Breast epithelium (tissue), 4 donors: ENCODE measurements at places on chromosomes 5 and 9.
A peak's percentile ranks its signal among the peaks of the same experiment; 100 is the strongest.

GRCh38 chr5:159779481-159779880 is 136.8 kb upstream of the ADRA1B start:
- no peak for DNase-seq

GRCh38 chr9:121727295-121728020 is 76.0 kb downstream of the DAB2IP start:
- DNase-seq: no peak

DNA sequence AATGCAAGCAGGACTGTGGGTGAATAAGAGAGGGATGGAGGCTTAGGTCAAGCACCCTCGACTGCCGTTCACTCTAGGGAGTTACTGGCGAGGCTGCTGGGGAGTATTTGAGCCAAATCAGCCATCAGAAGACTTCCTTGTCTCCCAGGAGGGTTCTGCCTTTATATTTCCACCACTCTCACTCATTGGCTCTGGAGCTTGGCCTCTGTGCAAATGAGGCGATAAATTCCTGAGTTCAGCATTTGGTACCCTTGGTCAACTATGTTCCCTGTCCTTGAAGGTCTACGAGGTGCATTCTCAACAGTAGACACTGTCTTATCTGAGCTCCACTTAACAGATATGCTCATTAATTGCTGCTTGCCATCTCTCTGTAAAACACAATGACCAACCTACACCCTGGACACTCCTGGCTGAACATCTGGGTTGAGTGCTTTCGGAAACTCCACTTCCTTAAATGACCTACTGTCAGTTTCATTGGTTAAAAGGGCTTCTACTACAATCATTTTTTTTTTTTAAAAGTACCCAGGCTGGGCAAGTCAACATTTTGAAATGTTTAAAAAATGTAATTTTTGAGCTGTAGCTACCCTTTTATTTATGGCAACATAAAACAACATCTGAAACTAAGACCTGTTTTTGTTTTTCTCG is 153.2 kb downstream of the NTRK2 start:
- no peak for DNase-seq

DNA sequence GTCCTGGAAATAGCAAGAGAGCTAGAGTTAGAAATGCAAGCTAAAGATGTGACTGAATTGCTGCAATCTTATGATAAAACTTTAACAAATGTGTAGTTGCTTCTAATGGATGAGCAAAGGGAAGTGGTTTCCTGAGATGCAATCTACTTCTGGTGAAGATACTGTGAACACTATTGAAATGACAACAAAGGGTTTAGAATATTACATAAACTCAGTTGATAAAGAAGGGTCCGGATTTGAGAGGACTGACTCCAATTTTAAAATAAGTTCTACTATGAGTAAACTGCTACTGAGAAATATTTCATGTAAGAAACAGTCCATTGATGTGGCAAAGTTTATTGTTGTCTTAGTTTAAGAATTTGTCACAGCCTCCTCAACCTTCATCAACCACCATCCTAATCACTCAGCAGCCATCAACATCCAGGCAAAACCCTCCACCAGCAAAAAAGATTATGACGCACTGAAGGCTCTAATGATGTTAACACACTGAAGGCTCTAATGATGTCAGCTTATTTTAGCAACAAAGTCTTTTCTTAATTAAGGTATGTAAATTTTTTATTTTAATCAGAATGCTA is 376.2 kb downstream of the CDH10 start:
- DNase-seq: no peak

DNA sequence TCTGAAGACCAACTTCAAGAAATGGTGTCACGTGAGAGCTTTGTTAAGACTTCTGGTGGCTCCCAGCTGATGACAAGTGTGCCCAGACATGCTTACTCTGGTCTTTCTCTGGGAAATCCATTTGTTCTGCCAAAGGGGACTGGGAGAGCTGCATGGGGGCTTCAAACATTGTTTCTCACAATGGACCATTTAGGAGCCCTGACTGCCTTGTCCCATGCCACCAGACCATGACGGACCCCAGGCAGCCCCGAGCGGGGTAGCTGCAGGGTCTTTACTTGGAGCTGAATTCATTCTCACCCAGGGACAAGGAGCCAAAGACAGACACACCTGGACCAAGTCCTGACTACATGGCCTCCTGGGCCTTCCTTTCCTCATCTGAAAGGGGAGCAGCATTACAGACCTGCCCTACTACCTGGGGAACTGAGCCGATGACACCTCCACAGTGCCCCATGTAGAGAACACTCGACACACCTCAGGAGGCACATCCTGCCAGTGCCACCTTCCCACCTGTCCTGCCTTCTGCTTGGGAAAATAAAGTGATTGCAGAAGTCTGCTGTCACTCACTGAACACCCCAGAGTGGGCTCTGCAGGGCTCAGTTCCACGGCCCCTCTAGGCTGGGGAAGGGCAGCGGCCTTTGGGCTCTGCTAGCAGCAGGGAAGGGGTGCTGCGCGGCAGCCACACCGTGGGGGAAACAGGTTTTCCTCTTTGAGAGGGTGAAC is 169.0 kb downstream of the DAB2IP start:
- DNase-seq: peak; percentile 20

DNA sequence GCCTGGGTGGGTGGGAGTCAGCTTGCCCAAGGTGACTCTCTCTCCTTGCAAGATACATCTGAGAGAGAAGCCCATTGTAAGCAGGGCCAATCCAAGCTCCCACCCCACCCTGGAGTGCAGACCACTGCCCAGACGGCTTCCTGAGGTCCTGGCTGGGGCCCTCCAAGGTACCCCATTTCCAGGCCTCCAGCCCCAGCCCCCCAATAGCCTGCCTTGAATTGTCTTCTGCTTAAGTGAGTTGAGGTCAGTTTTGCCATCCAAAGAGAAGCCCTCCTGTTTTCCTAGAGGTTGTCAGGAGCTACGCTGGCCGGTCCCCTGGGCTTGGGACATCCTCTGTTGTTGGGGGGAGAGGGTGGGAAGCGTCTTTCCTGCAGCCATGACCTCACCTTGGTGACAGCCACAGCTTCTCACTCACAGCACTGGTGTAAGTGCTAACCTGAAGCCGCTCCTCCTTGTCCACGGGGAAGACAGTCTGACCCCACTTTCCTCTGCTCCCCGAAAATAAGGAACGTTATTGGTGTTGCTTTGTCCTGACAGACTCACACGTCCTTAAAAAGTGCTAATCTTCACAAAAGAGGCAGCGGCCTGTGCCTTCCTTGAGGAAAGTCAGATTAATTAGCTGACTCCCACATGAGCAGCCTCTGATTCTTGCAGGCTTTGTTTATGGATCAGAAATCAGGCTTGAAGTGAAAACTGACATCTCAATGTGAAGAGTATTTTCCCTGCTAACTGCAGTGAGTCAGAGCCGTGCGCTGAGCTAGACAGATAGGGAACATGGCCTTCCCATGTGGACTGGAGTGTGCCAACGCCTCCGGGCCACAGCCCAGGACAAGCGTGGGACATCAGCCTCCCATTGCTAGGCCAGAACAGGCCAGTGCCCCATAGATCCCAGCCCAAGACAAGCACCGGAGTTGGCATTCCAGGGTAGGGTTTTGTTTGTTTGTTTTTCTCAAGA is 52.3 kb downstream of the ADAMTS2 start:
- no peak for DNase-seq

DNA sequence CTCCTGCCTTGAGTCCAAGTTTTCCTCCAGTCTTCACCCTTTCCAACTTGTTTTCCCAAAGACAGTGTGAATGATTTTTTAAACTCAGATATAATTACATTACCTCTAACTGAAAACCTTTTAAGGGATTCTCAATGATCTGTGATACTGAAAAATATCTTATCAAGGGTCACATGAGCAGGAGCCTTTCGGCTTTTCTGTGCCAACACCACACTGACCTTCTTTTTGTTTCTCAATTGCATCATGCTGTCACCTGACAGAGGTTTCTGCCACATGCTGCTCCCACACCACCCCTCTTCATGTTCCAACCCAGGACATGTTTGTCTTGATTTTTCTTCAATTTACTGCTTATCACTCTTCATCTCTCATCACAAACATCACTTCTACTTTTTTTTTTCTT is 820.0 kb downstream of the PRELID2 start:
- no peak for DNase-seq

DNA sequence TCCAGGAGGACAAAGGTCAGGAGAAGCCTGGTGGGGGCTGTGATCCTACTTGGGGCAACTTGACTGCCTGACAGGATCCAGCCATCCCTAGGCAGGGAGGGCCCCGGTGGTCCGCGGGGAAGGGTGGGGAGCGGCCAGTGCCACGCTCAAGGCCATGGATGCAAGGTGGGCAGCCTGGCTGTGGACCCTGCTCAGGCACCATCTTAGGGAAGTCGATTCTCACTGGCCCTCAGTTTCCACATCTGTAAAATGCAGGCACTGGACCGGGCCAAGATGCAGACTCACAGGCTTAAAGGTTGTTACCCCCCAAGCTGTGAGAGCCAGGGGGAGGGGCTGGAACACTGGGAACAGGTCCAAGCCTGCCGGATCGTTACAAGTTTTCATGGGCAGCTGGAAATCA is 8.7 kb upstream of the DOLPP1 start:
- DNase-seq: no peak

GRCh38 chr5:116527582-116527981 is 47.0 kb downstream of the SEMA6A start:
- no peak for DNase-seq

DNA sequence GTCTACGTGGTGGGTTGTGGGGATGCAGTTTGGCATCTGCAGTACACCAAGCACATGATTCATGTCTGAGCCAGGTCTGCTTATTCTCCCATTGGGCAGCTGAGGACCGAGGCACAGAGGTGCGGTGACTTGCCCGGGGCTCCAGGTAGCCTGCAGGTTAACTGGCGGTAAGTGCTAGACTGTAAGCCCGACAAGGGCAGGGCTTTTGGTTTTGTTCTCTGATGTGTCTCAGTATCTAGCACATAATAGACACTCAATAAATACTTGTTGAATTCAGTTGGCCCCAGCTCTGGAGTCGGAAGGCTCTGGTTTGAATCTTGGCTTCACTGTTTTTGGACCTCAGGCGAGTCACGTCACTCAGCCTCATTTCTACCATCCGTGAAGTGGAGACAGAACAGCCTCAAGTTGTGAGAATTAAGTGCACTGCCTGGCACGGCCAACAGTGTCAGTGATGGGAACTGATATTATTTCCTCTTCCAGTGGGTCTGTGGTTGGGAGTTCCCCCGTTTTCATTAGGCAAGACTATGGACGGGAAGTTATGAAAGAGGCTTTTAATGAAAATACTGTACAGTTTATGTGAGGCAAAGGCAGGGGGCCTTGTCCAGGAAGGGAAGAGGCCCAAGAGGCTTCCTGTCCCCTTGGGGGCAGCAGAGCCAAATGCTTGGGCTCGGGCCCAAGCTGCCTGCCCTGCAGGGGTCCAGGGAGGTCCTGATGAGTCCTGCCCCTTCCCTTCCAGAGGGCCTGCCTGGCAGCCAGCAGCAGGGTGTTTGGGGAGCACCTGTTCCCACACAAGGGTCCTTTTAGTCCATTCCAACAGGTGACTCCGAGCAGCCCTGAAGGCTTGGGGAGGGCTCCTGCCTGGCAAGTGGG is 3.3 kb downstream of the PRELID1 start:
- DNase-seq: peak; percentile 51

DNA sequence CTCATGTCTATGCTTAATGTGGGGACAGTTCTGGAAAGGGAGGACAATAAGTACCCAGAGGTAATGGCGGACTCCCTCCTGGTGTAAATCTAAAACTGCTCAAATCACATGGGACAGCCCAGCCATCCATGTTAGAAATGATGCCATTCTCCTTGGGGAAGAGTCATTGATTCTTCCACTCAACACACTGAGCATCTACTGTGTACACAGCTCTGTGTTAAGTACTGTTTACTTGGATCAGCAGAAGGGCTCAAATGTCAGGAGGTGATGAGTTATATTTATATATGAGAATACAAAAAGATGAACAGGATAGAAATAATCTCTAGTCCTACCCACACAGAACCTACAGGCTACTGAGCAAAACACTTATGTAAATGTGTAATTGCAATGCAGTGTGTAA is 31.8 kb upstream of the NANS start:
- DNase-seq: no peak

DNA sequence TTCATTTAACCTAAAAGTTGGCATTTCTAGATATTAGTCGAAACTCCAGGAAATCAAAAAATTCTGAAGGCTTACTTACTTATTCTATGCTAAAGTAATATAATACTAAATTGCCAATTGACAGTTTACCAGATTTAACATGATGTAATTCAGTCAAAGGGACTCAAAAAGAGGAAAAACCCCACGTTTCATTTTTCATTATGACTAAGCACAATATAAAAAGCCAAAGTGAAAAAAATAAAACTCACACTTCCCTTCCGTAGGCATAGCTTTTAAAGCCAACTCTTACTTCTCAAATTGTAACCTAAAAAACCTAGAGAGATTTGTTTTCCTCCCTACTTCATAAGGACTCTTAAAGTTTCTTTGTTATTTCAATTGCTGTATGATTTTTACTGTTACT is 146.6 kb downstream of the RAPGEF6 start:
- DNase-seq: no peak

DNA sequence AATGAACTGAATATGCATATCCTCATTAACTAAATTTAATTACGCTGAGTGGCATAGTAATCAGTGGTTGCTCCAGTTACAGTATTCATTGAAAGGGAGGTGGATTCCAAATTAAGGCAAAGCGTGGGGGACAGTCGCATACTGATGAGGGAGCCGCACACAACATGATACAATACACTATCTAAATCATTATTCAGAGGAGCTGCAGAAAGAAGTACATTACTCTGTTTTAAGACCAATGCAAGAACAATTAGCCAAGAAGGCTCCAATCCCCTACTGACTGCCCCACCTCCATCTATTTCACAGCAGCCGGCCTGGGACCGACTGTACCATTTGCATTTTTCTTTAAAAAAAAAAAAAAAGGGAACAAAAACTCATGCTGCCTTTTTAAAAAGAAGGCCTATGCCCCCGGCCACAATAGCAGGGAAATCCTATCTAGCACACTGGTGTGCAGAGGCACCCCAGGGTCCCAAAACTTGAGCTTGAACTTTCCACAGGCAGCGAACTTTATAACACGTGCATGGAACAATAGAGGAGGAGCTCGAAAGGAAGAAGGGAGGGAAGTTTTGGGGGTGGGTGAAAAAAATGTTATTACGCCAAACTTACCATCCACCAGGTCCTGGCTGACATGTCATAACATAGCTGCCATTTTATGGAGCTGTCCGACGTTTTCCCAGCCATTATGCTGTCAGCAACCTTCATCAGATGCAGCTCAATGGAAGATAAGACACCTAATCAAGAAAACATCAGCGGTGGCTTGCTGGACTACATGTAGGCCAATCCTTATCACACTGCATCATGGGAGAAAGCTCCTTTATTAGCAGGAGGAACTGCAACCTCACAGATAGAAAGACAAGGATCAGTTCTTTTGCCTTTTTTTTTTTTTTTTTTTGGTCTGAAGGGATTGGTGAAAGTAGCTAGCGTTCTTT is 161.6 kb downstream of the ZDHHC21 start:
- no peak for DNase-seq

- DNase-seq: no peak
Measured at GRCh38 chr9:87683751-87684626, 41.9 kb upstream of the CTSL start.

- no peak for DNase-seq
Measured at GRCh38 chr5:28707706-28708105, 1669.3 kb upstream of the CDH9 start.

DNA sequence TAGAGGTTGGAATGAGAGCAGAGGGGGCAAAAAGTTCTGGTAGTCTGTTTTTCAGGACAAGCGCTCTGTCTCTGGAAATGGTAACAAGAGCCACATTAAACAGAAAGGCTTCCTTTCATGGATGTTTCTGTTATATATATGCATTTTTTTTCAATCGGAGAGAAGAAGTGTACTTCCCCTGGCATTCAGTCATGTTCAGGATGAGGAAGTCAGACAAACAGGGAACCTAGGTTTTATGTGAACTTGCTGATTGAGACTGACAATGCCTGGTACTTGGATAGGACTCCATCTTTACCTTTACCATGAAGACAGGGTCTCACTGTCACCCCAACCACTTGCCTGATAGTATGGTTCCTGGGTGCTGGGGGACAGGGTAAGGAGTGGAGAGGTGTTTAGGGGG is 30.1 kb upstream of the ZBED3 start:
- no peak for DNase-seq
